ENCODE measurements at places on chromosomes 13 and 19.

DNA sequence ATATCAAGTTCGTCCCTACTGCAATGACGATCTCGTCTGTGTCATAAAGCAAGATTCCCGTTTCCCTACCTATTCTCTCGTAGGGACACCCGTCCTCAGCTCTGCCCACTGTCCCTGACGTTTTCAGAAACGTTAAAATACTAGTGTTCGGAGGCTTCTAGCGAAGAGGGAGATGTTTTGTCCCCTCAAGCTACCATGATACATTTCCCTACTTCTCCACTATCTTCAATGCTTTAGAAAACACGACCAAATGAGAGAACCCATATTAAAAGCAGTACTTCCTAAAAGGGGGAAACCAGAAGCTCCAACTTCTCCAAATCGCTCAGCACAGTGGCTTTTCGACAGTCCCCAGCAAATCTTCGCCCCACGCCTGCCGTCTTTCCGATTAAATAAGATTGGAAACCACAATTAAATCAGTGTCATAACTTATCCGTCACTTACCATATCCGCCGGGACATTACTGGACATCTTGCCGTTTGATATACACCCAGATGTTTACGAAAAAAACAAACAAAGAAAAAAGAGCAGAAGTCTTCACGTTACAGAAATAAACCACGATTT, 1.3 kb downstream of the UBL3 start:
- no peak for DNase-seq

DNA sequence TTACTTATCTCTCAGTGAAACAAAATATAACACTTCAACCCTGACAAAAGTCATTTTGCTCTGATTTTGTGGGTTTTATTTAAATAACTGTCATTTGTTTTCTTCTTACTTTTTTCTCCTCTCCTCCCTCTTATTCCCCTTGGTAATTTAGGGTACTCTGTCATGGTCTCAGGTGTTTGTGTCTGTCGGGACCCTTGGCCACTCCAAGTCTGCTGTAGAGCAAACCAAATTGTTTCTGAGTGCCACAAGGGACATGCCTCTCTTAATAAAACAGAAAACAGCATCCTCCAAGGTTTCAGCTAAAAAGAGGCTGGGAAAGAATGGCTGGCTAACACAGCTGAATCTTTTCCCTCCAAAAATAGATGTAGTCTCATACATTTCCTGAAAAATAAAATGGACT, 573.1 kb upstream of the KLF12 start:
- no peak for DNase-seq

GRCh38 chr19:9981406-9982260, 28.7 kb downstream of the COL5A3 start:
- DNase-seq = no peak

- peak; percentile 60 for DNase-seq
These were observed 22.6 kb downstream of the ATP8B3 start for GRCh38 chr19:1789261-1790041.

GRCh38 chr13:27405546-27406134, 18.8 kb upstream of the GTF3A start:
- no peak for DNase-seq

DNA sequence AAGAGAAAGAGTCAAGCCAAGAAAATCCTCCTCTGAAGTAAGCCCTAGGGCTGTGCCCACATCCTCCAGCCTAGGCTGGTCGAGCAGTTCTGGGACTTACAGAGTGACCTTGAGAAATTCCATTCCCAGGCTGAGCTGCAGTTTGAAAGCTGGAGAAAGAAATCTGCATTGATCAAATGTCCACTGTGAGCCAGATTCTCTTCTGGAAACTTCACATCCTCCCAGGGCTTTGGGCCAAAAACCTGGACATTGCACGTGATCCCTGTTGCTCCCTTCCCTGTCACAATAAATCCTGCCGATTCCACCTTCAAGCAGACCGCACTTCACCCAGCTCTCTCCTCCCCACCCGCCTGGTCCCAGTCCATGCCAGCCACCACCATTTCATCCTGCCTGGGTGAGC, 15.7 kb downstream of the TMEM143 start:
- no peak for DNase-seq

DNA sequence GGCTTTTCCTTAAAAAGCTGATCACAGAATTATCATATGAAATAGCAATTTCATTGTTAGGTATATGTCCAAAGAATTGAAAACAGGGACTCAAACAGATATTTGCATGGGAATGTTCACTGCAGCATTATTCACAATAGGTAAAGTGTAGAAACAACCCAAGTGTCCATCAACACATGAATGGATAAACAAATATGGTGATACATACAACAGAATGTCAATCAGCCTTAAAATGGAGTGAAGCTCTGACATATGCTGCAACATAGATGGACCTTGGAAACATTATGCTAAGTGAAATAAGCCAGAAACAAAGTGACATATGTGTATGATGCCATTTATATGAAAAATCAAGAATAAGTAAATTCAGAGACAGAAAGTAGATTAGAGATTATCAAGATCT, 6.1 kb upstream of the CEACAM1 start:
- no peak for DNase-seq

GRCh38 chr19:19537075-19538048, 703 bp upstream of the CILP2 start:
- no peak for DNase-seq

GRCh38 chr13:77516342-77516789, 19.1 kb upstream of the SCEL start:
- DNase-seq = no peak

DNA sequence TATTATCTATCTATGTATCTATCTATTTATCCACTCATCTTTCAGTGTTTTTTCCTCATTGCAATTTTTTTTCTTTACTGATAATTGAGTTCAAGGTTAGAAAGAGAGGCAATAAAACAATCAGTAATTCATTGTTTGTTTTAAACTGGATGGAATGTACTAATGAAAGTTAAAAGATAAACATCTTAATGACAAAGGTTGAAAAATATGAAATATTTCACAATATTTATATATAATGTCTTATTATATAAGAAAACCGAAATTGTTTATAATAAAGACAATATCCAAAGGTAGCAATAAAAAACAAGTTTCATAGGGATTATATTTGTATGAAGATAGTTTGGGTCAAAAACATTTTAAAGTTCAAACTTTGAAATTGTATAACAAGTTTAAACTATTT, 1015.5 kb upstream of the MIR17HG start:
- DNase-seq = no peak

DNA sequence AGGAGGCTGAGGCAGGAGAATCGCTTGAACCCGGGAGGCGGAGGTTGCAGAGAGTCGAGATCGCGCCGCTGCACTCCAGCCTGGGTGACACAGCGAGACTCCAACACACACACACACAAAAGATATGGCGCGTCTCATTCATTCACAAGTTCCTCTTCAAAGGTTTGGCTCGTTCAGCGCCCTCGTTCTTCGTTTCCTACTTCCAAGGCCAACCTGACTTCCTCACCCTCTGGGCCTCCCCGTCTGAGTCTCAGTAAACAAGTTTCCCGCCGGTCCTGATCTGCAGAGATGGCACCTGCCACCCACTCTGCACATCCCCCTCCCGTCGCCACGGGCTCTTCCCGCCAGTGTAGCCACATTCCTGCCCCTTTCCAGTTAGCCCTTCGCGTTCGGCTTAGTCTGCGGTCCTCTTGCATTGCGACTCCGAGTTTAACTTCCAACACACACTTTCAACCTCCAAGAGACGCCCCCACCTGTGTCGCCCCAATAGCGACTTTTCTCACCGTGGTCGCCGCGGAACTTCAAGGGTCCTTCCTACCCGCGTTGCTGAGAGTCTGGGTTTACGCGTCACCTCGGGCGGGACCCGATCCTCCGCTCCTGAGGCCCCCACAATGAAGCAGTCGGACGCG, 1.3 kb upstream of the BSG start:
- peak; percentile 47 for DNase-seq

DNA sequence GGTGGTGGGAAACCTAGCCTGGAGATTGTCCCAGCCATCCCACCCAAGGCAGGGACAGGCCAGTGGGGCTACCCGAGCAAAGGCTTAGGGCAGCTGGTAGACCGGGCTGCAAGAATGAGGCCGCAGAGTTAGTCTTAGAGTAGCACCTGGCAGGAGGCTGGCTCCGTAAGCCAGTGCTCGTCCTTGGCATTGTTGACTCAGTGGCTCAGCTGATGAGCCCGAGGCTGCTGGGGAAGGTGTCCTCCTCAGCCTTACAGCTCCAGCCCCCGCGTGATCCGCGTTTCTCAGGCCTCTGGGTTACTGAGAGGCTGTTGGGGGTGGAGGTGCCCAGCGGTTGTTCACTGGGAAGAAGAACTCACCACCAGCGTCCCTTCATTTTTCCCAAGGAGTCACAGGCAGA, 24.7 kb downstream of the PPP1R37 start:
- DNase-seq = no peak

GRCh38 chr19:4009990-4010807, 2.7 kb downstream of the PIAS4 start:
- no peak for DNase-seq

GRCh38 chr13:51659276-51660127, 75.2 kb downstream of the WDFY2 start:
- DNase-seq = no peak

DNA sequence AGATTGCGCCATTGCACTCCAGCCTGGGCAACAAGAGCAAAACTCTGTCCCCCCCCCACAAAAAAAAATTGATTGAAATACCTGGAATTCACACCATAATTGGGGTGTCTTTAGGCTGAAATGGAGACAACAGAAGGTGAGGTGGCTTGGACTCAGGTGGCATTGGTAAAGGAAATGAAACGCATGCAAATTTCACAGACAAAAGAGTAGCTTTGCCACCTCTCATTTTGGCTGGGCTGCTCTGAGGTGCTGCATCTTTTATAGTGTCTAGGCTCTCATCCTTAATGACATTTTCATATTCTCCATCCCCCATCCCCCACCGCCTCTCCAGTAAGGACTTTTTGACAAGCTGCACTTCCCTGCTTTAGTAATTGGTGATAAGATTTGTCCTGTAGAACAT, 6.9 kb downstream of the UBE2L5 start:
- DNase-seq = no peak

DNA sequence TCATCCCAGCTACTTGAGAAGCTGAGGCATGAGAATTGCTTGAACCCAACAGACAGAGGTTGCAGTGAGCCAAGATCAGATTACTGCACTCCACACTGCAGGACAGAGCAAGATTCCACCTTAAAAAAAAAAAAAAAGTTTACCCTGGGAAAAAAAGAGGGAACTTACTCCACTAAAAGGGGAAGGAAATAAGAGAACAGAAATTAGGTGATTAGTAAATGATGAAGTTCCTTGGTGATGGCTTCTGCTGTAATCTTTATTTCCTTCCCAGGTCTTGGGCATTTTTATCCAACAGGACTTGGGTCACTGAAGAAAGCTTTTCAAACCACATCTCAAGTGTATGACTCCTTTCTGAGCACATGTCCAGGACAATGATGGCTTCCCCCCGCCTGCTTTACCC, 9.3 kb downstream of the ZNF780A start:
- no peak for DNase-seq

- DNase-seq = no peak
These were observed 203.4 kb downstream of the NDFIP2 start for GRCh38 chr13:79684371-79684770.

- DNase-seq = no peak
These were observed 1.8 kb downstream of the LRG1 start for GRCh38 chr19:4537953-4538600.

- DNase-seq = no peak
These were observed 24.1 kb upstream of the CASP14 start for GRCh38 chr19:15025217-15025616.

DNA sequence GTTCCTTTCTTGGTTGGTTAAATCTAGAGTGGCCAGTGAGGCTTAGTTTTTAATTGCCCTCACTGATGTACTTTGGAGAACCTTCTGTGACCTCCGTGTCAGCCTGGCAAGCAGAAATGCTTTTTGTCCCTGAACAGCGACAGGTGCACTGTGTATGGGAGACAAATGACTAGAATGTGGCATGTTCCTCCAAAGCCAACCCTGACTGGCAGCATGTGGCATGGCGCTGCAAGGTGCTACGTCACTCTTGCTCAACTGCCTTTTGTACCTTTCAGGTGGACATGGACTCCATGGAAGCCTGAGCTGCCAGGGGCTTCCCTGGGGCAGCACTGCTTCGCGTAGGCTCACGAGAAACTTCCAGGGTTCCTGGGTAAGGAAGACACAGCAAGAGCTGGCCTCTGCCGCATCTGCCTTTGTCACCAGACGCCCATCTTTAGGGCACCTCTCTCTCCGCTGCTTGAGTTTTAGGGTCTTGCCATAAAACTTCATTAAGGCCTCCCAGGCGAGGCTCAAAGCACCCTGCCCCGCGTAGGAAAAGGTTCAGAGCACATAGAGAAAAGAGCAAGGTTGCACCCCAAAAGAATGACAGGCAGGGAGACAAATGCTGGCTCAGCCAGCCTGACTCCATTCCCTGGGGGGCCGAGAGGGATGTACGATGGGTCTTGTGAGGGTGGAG, 167.1 kb upstream of the SOX1 start:
- DNase-seq = no peak

- DNase-seq = peak; percentile 93
These were observed 3.0 kb upstream of the COX6B1 start for GRCh38 chr19:35644987-35645679.

All from nephron progenitor cell (in vitro differentiated cells).